Dermis microvascular lymphatic vessel endothelial cell (primary cell): ENCODE measurements at places on chromosomes 12 and 14. TPM values are rescaled to one million over a fixed set of nuclear protein-coding genes. Genes with fewer than 3 reads are reported as not detected.

Gene GUCY2C
- total RNA-seq, result not detected in 2 replicates

Gene SIX4
- total RNA-seq, result 0.51 TPM in 2 replicates

Gene APOLD1
- 38.9 and 41.6 TPM in 2 replicates for total RNA-seq

Gene NRL
- total RNA-seq, result 1.4 and 1.8 TPM in 2 replicates

Gene SLC8B1
- 12.6 and 15.6 TPM in 2 replicates for total RNA-seq

Gene EGLN3
- 0.64 and 4.0 TPM in 2 replicates for total RNA-seq

Gene CIDEB
- 1.5 and 2.4 TPM in 2 replicates for total RNA-seq

Gene BRMS1L
- total RNA-seq, result 3.2 TPM in 2 replicates

Gene KRT75
- total RNA-seq, result not detected in 2 replicates

DNA sequence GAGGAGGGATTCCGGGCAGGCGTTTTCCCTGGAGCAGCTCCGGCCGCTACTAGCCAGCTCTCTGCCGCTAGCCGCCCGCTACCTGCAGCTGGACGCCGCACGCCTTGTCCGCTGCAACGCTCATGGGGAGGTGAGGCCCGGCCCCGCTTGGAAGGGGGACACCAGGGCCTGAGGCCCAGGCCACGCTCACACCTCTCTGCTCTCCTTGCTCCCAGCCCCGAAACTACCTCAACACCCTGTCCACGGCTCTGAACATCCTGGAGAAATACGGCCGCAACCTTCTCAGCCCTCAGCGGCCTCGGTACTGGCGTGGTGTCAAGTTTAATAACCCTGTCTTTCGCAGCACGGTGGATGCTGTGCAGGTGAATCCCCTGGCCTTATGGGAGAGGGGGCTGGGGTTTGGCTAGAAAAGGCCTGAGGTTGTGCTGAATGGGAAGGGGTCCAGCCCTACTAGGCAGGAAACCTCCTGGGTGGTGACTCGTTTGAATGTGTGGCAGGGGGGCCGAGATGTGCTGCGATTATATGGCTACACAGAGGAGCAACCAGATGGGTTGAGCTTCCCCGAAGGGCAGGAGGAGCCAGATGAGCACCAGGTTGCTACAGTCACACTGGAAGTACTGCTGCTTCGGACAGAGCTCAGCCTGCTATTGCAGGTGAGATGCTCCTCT is 597 bp downstream of the RNF31 start:
- no peak for DNase-seq
